Body of pancreas (tissue), 4 donors: ENCODE measurements at places on chromosomes 2 and 18. TPM values are rescaled to one million over a fixed set of nuclear protein-coding genes. Genes with fewer than 3 reads are reported as not detected.

Gene SERPINB10
- total RNA-seq = not detected

DNA sequence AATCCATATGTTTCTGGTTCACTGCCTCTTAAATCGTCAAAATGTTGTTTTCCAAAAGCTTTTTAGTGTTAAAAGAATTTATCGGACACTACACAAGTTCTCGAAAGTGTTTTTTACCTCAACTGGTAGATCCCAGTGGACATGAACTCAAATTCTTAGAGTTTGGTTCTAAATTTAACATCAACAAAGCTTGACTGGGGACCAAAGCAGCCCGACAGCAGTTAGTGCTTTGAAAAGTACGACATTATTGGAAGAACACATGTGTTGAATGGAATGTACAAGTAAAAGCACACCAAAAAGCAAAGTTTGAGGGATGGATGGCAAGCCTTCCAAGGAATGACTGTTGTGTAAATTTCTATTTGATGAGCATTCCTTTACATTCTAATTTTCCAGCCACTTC is 803.9 kb upstream of the POU3F3 start:
- DNase-seq = no peak

- peak; percentile 23 for DNase-seq
These were observed 25.6 kb upstream of the PRLH start for GRCh38 chr2:237540823-237541222.

DNA sequence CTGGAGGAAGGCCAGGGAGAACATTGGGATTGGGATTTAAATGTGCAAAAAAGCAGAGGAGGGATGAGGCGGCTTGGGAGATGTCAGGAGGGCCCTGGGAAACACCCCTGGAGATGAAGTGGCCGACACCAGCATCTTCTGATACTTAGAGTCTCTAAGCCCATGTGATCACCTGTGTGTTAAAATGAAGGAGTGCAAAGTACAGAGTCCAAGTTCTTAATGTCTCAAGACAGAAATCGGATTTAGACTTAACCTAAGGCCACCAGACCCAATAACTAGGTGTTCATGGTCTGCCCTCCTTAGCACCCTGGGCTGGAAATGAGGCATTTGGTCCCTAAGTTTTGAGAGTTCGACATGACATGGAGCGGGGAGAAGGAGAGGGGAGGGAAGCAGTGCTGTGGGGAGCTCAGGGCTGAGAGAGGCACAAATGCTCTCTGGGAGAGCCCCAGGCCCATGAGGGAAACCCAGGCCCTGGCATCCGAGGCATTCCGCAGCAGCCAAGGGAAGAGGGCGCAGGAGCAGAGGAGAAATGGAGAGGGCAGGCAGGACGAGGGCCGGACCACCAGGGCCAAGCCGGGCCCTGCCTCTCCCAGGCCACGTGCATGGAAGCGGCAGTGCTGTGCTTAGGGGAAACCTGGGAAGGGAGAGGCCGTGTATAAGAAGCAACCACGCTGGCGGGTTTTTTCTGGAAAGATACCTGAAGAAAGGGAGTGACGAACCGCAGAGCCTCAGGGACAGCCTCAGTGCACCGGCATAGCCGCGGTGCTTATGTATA is 63.3 kb downstream of the SFXN5 start:
- DNase-seq = no peak

Gene GCG
- 464 TPM for total RNA-seq

- DNase-seq = no peak
These were observed 88.5 kb downstream of the ARMC9 start for GRCh38 chr2:231286964-231287363.

Gene REG3A
- 831 TPM for total RNA-seq

DNA sequence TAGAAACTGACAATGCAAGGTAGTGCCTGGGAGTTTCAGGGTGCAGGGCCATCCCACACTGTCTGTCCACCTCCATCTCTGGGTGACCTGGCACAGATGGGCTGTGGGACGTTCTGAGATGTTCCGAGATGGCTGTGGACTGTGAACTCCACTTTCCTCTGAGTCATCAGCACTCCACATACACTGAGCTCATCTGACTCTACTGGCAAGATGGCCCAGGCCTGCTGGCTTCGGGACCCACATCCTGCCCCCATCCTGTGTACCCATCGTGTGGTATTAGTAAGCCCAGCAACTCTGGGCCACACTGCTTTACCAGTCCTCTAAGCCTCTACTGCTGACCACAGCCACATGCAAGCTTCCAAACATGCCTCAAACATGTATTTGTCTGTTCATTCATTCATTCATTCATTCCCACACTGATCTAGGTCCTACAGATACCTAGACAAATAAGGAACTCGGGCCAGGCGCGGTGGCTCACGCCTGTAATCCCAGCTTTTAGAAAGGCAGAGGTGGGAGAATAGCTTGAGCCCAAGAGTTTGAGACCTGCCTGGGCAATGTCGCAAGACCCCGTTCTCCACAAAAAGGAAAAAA is 124.8 kb upstream of the CXCR4 start:
- peak; percentile 30 for DNase-seq

Gene RIT2
- not detected for total RNA-seq

- DNase-seq = no peak
These were observed 64.3 kb downstream of the CFAP221 start for GRCh38 chr2:119608553-119608952.

DNA sequence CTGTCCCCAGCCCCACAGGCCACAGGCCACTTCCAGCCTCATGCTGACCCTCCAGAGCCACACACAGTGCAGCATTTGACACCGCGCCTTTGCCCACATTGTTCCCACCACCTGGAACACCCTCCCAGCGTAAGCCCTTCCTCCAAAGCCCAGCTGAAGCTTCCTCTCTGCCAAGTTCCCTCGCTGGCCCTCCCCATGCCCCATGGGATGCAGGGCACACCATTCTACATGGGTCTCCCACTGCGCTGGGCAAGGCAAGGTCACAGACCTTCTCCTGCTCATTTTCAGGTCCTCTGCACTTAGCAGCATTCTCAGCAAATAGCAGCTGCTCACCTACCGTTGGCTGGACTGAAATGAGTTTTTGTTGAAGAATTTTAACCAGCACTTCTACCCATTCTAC is 455.5 kb downstream of the EIPR1 start:
- DNase-seq = no peak

Gene CPSF3
- total RNA-seq = 11.2 TPM

GRCh38 chr2:199668645-199669044 is 182.3 kb downstream of the FTCDNL1 start:
- DNase-seq = no peak

Gene CPO
- total RNA-seq = not detected

DNA sequence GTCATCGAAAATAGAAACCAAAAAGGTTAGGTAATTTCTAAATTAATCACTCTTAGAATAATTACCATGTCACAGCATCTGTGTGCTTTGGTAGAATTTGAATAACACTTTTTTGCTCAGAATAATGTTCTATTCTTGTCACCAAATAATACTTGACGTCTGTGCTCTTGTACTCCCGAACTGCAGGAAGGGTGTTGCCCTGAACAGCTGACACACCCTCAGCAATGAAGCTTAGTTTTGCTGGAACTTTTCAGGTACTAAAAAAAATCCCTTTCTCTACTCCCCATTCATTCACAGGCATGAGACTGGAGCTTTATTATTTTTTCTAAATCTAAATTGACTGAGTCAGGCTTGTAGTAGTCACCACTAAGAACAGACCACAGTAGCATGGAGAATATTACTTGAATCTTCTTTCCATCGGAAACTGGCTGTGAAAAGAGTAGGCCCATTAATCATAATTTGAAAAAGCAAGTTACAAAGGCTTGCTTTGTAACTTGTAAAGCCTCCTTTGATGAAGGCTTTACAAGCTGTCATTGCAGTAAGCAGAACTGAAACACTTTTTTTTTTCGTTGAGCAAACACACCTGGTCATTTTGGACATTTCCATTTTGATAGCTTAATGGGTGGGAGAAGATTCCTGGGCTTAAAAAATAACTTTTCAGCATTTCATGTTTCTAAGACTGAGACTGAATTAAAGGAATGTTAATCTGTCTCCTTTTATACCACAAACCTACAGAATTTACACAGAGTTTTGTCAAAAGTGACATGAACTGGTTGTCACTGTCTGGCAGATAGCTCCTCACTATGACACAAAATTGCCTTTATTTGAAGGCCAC is 70.3 kb upstream of the PELI1 start:
- no peak for DNase-seq

- DNase-seq = no peak
These were observed 273.6 kb downstream of the SLC8A1 start for GRCh38 chr2:40178171-40178778.

Gene CABLES1
- total RNA-seq = 4.2 TPM

DNA sequence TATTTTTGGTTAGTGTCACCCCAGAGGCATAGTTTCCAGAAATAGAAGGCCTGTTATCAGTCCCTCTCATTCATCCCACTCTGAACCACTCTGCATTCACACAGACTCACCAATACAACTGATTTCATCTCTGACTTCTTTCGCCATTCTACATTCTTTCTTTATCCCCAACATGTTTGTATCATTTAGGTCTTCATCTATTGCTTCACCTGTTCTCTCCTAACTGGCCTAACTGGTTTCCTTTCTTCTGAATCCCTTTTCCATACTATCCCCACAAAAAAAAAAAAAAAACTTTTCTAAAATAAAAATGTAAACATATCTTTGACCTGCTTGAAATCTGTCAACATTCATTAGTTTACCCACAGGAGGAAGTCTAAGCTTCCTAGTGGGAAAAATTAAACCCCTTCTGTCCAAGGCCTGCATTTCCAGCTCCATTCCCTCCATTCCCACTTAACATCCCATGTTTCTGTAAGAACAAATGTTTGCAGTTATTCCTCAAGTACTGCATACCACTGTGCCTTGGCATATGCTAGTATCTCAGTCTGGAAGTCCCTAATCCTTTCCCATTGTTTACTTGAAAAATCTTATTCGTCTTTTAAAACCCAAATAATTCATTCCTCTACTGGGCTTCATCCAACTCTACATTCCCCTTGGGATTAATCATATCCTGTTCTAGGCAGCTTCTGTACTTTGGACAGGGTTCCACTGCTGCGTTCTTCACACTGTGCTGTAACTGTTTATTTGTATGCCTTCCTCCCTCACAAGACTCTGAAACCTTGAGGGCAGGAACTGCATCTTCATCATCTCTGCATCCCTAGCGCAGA is 68.5 kb downstream of the FIGN start:
- DNase-seq = no peak

Gene PAX3
- total RNA-seq = not detected

DNA sequence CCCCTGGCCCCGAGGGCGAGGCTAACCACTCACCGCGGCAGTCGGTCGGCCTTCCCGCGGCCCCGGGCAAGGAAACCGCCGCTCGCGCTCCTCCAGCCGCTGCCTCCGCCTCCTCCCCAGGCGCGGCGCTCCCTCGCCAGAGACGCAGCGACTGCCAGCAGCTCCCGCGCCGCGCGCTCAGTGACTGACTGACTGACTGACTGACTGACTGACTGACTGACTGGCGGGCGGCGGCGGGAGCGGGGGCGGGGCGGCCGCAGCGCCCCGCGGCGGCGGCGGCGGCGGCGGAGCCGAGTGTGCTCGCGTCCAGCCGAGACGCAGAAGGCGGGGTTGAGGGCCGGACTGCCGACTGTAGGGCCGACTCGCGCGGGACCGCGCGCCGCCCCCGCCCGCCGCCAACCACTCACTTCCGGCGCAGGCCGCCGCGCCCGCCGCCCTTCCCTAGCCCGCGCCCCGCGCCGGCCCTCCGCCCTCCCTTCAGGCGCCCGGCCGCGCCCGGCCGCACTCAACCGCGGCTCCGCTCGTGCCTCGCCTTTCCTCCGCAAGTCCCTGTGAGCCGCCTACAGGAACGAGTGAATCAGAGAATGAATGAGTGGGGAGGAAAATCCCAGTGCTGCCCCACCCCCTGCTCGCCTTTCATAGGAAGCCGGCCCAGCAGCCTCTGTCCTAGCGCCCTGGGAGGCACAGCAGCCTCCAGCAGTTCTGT is at the start of gene RAPH1:
RAPH1 (minus strand) TSS at position 224 of the 706 bp plus-strand sequence. CDS start 39,948 bp downstream, outside the sequence.
- DNase-seq = peak; percentile 87

GRCh38 chr2:232880764-232881351 is 10.8 kb downstream of the SNORC start:
- DNase-seq = no peak

DNA sequence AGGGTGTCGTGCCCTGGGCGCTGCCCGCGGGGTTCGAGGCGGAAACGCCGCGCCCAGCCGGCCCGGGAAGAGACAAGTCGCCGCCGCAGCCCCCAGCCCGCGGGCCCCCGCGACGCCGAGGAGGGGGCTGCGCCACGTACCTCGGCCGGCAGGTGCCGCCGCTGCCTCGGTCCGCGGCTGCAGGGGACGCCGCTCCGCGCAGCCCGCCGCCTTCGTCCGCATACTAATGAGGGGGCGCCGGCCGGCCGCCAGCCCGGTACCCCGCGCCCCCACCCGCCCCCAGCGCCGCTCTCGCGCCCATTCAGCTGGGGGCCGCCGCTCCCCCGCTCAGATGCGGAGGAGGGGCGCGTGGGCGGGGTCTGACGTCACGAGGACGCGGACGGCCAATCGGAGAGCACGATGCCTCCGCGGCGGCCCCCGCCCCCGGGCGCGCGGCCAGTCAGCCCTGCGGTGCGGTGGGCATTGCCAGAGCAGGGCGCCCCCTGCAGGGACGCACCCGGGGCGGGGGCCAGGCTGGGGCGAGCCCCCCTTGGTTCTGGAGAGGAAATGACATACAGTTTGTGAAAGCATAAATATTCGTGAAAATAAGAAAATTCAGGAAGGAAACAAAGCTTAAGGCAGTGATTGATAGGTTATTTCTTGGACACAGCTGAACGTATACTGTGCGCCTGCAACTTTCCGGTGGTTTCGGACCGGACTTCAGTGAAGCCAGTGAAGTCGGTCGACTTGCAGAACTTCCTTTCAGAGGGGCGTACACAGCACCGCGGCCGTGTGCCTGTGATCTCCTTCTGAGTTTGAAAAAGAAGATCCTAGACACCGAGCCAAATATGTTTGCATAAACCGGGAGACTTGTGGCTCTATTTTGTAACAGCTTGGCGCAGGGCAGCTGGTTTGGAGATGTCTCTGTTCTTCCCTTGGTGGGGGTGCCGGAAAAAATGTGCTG is at the start of gene ST3GAL5:
ST3GAL5 (minus strand) TSS at position 307 of the 943 bp plus-strand sequence; CDS start at position 222, 85 bp downstream.
- peak; percentile 89 for DNase-seq

GRCh38 chr2:10058251-10059015 is 15.1 kb downstream of the KLF11 start:
- no peak for DNase-seq

DNA sequence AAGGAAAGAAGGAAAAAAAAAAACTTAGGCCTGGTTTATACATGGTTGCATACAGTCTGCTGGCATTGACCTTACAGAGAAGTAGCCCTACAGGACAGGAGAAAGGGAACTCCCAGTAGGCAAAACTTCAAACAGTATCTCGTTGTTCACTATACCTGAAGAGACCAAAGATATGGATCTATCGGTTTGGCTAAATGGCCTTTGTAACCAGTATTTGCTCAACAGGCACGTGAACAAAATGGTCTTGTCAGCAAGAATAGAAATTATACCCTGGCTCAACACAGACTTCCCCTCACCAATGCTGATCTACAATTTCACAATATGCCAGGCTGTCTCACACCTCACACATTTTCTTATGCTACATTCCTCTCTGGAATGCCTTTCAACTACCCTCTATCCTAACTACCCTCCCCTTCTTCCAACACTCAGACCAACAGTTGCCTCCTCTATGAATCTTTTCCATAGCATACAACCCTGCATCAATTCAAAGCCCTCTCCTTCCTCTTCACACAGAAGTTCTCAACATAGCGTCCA is 13.7 kb downstream of the HYCC2 start:
- no peak for DNase-seq

Gene RNU2-63P
- total RNA-seq = not detected
